ENCODE measurements at places on chromosomes 11 and 22.

DNA sequence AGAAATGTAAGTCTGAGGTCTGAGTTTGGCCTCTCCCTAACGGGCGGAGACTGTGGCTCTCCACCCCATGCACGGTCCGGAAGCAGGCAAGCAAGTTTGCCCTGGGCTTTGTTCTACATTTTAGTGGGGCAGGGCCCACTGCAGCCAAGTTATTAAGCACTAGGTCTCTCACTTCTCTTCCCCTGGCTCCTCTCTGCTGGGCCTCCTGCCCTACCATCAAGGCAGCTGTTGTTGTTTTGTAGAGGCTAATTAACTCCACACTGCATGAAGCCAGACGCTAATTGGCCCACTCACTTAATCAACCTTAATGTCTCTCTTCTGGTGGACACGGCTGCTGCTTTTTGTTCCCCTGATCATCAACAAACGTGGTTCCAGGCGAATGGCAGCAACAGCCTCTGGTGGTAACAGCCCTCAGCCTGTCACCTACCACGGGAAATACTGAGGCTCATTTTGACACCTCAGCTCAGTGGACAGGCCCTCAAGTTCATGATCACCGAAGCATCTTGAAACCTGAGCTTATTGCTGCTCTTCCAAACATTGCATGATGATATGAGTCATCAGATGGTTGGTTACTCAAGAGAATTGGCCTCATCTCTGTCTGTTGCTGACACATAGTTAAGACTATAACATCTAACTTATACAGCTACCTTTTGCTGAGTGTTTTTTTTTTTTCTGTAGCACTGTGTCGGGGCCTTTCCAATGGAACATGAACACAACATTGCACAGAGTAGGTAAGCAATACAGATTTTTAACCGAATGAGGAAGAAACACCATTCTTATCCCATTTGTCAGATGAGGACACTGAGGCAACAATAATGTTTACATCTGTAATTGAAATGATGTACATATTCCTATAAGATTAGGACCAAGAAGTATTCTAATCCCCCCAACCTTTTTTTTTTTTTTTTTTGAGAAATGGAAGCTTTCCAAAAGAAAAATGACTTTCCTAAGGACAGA is 20.8 kb upstream of the LMO2 start:
- DNase-seq = no peak

GRCh38 chr11:112625814-112626213 is 335.4 kb upstream of the NCAM1 start:
- no peak for DNase-seq

DNA sequence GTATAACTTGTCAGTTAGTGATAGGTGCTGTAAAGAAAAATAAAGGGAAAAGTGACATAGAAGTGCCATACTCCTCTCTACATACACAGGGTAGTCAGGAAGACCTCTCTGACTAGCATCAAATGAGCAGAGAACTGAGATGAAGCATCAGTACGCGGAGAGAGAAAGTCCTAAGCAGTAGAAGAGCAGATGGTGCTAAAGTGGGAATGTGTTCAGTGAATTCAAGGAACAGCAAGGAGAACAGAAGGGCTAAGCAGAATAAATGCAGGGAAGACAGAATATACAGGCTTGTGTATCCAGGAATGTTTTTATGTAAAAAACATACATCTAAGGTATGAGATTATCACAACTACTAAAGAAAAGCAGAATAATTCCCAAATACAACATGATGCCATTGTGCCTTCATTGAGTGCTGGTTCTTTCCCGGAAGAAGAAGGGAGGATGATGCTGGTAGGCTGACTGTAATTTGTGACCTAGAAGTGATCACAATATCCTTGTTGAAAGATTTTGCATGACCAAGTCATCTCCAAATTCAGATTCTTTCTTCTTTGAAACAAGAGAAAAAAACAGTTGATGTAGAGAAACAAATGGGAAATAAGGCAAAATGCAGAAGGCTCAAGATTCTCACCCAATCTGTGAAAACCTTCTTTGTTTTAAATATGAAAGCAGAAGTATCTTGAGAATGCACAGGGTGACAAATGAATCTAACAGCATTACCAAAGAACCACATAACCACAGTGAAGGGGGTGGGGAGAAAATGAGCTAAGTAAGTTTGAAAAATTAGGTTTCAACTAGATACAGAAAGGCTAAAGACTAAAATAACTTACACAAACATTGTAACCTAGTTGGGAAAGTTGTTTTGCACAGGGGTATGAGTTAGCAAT is 20.5 kb downstream of the MRE11 start:
- peak; percentile 76 for DNase-seq

GRCh38 chr11:45079943-45080719 is 66.3 kb upstream of the PRDM11 start:
- peak; percentile 78 for DNase-seq

DNA sequence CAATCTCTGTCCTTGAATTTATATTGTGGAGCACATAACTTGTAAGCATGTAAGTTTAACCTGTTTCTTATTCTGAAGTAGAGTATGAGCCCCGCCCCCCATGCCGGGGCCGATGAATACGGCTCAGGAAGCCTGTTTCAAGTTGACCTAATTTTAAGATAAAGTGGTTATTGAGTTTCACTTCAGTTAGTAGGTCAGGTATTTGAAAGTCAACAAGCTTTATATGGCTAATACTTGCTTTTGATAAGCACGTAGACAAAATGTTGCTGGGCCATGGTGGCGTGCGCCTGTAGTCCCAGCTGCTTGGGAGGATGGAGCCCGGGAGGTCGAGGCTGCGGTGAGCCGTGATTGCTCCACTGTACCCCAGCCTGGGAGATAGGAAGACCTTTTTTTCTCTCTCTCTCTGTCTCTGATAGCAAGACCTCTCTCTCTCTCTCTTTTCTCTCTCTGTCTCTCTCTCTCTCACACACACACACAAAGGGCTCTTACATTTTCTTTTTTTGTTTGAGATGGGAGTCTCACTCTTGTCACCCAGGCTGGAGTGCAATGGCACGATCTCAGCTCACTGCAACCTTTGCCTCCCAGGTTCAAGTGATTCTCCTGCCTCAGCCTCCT is 14.4 kb downstream of the YWHAH start:
- no peak for DNase-seq

DNA sequence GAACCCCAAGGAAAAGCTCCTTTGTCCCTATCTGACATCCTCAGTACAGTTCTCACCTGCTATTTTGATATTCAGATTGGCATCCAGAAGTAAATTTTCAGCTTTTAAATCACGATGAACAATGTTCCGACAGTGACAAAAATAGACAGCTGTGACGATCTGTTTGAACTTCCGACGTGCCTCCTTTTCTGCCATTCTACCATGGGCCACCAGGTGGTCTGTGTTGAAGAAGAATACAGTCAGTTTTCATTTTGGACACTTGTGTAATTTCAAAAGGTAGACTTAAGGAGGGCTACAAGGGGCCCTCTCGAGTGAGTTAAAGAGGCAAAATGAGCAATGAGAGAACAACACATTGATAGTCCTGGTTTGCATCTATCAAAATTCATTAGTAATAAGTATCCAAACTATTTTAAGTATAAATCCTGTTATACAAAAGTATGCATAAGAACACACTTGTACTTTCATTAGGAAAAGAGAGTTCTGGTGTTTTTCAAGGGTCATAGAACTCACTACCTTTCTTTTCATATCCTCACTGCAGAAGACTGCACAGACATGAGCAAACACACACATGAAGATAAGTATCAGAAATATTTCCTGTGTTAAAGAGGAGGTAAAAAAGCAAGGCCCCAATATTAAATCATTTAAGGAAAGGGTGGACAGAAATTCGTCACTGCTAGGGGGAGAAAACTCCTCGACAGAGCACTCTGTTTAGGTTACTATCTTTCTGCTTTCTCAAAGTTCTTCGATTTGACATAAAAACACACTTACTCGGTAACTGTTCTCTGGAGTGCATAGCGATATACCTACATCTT is 89.9 kb upstream of the APOA1 start:
- peak; percentile 66 for DNase-seq

DNA sequence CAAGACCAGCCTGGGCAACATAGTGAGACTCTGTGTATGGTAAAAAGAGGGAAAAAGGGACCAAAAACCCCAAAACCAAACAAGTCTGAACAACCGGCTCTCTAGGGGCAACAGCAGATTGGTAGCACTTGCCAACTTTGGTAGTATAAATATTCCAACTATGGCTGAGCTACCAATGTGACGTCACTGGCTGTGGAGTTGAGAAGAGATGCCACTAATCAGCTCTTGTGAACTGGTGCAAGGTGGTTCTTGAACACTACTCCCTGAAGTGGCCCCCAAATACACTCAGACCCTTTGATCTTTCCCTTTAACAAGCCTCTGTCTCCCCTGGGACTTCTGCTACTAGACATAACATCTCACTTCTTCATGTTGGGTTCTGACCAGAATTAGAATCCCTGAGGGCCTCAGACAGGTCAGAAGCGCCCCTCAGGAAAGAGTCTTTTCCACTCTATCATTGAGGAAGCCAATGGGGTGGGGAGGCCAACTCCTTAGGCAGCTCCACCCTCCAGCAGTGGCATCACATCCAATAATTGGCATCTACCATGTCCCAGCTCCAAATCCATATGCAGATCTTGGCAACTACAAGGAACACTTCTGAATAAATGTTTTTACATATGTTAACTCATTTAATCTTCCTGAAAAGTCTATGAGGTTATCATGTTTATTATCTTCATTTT is 49.2 kb downstream of the RPL27A start:
- DNase-seq = no peak

DNA sequence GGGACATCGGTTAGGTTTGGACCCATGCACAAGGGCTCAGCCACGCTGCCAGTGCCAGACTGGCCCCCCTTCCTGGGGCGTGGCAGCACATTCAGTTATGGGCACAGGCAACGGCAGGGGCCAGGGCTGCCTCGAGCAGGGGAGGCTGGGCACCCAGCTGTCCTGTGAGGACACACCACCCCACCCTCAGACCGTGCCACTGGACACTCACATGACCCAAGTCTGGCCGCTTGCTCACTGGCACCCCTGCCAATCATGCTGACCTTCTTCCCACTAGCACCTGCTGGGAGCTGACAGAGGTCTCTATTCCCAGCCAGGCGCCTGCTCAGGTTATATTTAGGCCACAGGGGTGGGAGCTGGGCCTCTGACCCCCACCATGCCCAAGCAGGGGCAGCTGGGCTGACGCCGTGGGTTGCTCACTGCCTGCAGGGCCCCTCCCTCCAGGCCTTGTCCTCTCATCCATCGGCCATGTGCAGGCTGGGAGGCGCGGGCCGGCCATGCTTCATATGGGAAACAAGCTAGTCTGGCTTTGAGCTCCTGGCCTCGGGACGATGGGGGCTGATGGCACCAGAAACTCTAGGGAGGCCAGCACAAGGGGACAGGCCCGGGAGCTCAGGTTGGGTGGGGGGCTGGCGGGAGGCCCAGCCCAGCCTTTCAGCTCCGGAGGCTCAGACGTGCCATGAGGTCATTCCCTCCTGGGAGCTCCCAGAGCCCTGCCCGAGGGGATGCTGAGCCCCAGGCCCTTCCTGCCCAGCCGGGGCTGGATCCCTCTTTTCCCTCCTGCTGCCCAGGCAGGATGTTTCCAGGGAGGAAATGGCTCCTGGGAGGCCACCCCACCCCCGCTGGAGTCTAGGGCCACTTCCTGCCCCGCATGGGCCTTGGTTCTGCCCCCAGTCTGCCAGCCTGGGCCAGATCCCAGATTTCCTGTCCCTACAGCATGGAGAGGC is 15.2 kb upstream of the TBX1 start:
- no peak for DNase-seq

DNA sequence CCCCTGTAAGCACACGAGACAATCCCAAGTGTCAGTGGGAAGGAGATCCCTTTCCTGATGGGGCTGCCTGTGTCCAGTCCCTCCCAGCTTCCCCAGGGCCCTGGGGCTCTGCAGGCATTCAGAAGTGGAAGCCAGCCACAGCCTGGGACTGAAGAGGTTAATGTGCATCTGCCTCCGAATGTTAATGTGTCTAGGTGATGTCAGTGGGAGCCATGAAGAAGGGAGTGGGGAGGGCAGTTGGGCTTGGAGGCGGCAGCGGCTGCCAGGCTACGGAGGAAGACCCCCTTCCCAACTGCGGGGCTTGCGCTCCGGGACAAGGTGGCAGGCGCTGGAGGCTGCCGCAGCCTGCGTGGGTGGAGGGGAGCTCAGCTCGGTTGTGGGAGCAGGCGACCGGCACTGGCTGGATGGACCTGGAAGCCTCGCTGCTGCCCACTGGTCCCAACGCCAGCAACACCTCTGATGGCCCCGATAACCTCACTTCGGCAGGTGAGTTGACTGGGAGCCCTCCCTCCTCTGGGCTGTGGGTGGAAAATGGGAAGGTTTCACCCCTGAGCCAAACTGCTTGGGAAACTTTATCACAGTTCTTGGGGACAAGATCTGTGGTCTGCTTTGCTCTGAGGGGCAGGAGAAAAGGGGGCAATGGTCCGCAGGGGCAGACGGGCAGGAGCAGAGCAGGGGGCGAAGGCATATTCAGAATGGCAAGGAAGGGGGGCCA is at the start of gene MCHR1:
Gene MCHR1, plus strand, starts transcription at position 236 of the 715 bp plus-strand sequence. Its CDS starts 169 bp downstream, at position 405.
- DNase-seq = no peak

- peak; percentile 35 for DNase-seq
Measured at GRCh38 chr11:111542606-111543275, 2.2 kb downstream of the LAYN start.

- no peak for DNase-seq
Measured at GRCh38 chr11:104819107-104819506, 79.2 kb downstream of the CASP12 start.

DNA sequence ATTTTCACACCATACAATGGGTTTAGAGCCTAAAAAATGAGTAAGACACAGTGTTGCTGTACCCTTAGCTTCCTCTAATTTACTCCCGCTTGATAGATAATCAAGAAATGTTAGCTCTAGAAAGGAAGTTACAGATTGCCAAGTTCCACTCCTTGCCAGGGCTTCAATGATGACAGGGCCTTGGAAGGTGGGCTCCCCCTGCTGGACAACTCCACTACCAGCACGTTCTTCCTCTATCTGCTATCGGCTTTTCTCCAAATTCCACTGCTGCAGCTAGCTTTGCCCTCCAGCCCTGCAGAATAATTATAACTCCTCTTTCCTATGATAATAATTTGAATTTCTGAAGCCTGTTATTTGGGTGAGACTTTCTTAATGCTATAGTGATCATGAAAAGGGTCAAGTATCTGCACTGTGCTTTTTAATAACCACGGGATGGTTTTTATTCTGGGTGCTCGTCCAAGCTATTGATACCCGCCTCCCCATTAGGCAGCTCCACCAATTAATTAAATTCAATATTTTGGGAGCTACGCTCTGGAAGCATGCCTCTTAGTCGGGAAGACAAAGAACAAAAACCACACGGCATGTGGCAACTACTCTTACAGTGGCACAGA is 9.0 kb downstream of the SYN3 start:
- DNase-seq = peak; percentile 69

DNA sequence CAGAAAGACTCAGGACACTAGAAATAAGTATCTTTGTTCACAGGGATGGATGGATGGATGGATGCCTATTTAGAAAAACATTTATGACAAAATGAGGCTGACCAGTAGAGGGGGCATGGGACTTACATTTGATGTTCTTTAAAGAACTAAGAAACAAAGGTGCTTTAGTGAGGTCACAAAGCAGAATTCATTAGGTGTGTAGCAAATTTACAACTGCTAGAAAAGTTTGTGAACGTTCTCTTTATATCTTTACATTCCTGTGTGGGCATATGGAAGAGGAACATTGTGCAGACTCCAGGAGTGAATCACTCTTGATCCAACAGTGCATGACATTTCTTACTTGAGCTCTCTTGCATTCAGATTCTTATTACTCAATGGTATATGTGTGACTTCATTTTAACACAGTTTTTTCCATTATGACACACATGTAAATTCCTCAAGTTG is 15.8 kb upstream of the SIK2 start:
- peak; percentile 70 for DNase-seq

- DNase-seq = no peak
Measured at GRCh38 chr11:73463359-73463758, 87.2 kb downstream of the RELT start.

Data from activated CD8-positive, alpha-beta T cell treated with anti-CD3 and anti-CD28 coated beads, Interleukin-2, amount 10 ng/mL, durations not matched to agents 7 days and 5 days (primary cell).